IPS DF 6.9 (cell line): ENCODE measurements at places on chromosomes 12 and 14.

DNA sequence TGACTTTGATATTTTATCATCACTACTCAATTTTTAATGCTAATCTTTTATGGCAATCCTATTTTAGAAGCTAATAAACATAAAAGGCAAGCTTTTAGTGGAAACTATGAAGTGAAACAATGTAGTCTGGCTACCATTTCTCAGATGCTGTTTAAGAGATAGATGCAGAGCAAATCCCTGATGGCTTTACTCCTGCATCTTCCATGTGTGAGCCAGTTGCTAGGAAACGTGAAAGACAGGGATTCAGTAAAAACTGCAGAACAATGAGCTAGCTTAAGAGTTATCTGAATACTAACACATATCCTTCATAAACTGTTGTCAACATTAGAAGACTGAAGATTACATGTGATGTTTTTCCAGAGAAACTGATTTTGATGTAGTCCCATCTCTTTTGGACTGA, 112.6 kb downstream of the SLC2A13 start:
- DNase-seq = no peak

DNA sequence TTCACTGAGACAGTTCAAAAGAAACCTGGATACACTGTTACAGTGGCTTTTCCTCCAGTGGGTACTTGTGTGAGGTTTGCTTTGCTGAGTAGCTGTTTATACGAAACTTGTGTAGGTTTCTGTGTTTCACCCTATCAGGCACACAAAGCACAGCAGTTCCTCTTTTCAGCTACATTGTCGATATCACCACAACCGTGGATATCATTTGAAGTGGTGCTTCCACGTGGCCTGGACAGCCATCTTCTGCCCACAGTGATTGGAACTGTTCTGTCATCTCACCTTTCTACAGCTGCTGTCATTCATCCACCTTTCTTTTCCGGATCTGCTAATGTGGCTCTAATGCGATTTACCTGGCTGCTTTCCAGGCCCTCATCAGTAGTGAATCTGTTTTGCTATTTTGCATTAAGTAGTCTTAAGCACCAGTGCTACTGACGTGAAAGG, 368.8 kb downstream of the SYT1 start:
- DNase-seq = no peak

DNA sequence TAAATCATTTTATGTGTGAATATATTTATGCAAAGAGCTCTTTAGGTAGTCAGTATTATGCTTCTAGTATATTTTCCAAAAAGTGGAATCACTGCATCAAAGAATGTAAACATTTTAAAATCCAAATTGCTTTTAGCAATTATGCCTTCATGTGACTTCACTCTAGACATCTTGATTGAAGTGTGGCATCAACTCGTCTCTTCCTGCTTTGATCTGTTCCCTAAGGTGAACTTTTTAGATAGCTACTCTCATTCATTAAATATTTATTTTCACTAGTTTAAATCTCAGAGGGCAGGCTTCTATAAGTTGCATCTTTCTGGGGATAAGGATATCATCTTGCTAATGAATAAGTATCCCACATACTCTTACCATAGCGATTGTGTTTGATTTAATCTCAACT, 39.2 kb downstream of the DHRS2 start:
- DNase-seq = no peak

GRCh38 chr12:108879615-108880254, at the start of gene DAO:
DAO (plus strand) TSS chr12:108880092; CDS start chr12:108885007, 4,915 bp downstream.
- no peak for DNase-seq

DNA sequence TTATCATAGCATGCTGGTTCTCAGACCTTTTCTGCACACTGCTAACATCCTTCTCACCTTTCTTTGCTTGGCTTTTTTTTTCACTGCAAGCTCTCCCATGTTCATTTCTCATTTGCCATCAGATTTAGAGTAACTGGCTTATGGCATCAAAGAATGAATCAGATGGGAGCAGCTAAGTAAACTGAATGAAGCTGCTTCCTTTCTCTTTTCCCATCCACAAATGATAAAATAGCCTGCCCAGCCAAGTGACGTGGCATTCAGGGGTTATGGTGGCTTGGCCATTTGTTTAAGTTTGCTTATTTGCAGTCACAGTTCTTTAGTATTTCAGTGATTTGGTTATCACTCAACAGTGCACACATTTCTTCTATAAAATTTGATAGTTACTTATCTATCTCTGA, 708.6 kb downstream of the DIO2 start:
- no peak for DNase-seq

- DNase-seq = no peak
Observed at GRCh38 chr12:21656905-21657325, 727 bp downstream of the LDHB start.

DNA sequence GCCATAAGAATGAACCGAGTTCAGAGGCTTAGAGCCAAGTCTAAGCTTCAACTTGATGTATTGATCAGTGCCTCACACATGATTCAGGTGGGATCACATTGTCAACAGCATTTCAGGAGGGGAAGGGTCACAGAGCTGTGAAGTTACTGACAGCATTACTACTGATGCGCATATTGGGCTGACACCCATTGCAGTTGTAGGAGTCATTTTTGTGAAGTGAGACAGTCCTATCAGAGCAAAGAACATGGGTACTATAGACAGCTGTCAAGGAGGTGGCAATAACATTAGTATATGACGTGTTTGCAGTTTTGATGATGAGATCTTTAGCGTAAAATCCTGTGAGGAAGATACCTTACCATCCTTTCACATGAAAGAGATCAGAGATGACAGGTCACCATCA, 206.0 kb upstream of the RBM19 start:
- DNase-seq = no peak

GRCh38 chr14:91153360-91153759, 39.5 kb downstream of the DGLUCY start:
- no peak for DNase-seq
